ENCODE measurements at places on chromosomes 16 and 17.

GRCh38 chr17:7922845-7923628 is 6.6 kb downstream of the KCNAB3 start:
- DNase-seq: no peak

GRCh38 chr16:82059983-82060421 is 24.9 kb downstream of the HSD17B2 start:
- DNase-seq: no peak

DNA sequence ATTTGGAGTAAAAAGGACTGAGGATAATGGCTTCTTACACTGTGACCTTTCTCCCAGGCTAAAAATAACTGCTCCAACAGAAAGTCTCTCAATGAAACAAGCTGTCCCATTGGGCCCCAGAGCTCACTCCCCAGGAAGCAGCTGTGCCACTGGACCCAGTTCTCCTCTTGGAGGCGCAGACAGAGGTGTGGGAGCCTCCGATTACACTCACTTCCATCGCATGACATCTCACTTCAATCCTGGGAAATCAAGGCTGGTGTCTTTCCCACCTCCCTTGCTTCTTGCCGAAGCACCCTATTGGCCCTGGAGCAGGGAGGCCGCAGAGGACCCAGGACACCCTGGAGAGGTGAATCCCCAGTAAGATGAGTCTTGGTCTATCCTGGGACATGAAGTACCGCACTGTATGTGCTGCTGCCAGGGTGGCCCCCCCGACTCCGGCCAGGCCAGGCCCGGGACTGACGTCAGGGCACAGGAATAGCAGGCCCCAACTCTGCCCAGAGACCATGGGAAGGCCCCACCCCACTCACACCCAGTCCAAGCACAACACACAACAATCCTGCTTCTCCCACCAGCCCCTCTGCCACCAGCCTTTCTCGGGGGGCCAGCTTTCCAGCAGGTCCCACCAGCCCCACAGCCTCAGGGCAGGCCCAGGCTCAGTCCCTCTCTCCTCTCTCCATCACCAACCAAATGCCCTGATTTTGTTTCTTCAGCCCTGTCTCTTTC is 29.5 kb downstream of the SRL start:
- no peak for DNase-seq

DNA sequence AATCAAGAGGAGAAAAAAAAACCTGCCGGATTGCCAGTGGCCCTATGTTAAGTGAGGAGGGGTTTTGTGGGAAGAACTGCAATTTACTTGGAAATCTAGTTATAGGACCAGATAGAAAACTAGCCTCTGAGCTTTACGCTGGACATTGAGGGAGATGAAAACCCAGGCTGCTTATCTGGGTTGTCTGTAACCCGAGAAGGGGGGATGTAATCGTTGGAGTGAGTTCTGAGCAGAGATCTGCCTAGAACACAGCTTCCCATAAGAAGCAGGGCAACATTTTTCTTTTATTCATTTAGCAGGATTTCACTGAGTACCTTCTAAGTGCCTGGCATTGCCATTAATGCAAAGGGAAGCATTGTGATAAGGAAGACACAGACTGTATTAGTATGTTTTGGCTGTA is 70.6 kb downstream of the KATNIP start:
- no peak for DNase-seq

DNA sequence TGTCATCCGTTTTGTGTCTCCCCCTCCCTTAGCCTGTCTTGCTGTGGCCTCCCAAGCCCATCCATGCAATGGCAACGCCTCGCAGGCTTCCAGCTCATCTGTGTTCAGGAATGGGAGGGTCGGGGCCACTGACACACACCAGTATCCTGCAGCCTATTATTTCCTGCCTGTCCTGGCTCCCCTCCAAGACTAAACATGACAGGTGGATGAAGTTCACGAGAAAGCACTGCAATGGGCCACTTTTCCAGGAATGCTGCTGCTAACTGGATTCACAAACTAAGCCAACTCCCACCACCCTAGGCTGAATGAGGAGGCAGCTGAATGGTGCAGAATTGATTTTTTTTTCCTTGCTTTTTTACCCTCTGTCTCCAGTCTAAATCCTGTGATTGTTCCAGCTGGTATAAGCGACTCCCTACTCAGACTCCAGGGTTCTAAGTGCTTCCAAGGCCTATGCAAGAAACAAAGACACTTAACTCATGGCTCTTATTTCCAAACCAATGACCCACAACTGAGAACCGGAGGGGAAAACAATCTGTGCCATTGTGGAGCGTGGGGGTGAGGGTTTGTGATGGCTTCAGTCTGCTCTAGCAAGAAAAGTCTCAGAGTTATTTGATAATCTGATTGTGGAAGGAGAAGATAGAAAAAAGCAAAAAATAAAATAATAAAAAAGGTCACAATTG is 23.3 kb downstream of the TMEM100 start:
- no peak for DNase-seq

- no peak for DNase-seq
Measured at GRCh38 chr16:999677-1000076, 18.1 kb downstream of the SOX8 start.

DNA sequence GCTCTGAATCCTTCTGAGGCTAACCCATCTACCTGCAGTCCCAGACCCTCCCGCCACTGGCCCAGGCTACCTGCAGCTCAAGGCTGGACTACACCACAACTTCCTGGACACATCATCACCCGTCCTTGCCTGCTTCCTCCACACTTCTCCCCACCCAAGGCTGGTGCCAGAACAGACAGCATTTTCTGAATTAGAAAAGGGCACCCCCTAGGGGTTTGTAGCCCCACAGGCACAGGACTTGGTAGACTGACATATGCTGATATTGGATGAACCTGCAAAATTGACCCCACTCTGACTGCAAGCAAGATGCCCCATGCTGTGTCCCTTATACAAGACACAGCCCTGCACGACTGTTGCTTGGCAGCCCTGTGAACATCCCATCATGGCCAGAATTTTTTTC is 271.5 kb upstream of the C16orf82 start:
- DNase-seq: no peak

DNA sequence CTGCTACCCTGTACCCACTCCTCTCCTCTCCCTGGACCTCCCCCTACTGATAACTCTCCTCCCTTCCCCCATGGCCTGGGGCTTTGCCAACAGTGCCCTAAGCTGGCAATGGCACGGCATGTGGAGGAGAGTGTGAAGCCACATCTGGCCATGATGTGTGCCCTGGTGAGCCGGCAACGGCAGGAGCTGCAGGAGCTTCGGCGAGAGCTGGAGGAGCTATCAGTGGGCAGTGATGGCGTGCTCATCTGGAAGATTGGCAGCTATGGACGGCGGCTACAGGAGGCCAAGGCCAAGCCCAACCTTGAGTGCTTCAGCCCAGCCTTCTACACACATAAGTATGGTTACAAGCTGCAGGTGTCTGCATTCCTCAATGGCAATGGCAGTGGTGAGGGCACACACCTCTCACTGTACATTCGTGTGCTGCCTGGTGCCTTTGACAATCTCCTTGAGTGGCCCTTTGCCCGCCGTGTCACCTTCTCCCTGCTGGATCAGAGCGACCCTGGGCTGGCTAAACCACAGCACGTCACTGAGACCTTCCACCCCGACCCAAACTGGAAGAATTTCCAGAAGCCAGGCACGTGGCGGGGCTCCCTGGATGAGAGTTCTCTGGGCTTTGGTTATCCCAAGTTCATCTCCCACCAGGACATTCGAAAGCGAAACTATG is 5.2 kb downstream of the TRAF4 start:
- DNase-seq: no peak

GRCh38 chr16:89643769-89644300 is 13.7 kb downstream of the CHMP1A start:
- no peak for DNase-seq

DNA sequence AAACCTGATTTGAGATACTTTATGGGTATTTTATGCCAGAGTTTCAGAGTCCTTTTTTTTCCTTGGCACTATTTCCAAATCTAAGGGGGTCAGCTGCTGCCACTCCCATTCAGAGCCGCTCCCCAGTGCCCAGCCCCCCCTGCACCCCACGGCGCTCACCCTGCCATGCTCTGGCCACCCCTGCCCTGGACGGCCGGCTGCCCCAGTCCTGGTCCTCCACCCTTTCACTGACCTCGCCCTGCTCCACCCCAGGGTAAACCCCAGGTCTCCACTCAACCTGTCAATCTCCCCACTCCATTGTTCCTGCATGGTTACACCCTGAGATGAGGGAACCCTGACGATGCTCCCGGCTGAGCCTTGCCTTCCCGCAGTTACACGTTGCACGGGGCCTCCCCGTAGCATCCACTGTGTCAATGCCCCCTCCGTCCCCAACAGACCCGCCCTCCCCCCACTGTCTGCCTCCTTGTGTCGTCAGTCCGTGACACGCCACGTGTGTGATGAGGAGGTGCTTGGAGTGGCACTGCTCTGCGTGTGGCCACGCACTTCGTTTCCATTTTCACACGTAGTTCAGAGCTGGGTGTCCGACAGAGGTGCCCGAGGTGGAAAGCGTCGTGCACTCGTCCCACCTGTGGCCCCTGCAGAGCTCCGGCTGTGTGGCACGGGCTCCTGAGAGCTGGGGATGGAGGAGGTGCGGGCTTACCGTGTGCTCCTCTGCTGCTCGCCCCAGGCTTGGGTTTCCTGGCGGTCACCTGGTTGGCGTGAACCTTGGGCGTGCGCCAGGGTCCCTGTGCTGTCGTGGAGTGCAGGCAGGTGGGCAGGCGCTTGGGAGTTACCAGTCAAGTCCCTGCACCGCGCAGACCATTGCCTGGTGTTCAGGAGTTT is 116.5 kb downstream of the BANP start:
- no peak for DNase-seq

GRCh38 chr16:53378138-53378537 is 56.1 kb upstream of the RBL2 start:
- no peak for DNase-seq

GRCh38 chr17:50763716-50764475 is 3.4 kb downstream of the ANKRD40CL start:
- no peak for DNase-seq

DNA sequence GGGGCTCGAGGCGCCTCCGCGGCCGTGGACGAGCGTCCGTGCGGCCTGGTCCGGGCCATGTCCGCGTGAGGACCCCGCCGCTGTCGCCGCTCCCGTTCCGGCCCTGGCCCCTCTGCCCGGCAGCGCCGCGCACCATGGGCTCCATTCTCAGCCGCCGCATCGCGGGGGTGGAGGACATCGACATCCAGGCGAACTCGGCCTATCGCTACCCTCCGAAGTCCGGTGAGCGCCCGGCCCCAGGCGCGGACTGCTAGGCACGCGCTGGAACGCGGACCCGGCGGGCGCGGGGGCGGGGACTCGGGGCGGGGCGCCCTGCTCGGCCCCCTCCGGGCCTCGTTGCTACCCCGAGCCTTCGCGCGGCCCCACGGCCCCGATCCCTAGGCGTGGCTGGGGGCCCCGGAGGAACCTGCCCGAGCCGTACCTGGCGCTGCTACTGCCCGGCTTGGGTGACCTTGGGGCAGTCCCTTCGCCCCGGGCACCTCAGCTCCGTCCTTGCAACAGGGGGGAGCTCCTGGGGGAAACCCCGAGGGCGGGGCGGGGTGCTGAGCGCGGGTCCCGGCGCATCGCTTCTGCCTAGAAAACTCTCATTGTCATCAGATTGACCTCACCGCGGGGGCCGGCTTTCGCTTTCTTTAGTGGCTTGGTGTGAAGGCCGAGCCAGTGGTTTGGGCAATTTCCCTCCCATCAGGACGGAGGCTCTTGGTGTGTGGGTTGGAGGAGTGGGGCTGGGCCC is 367 bp downstream of the MGRN1 start:
- DNase-seq: peak; percentile 55

- DNase-seq: no peak
Measured at GRCh38 chr17:5661491-5662125, 77.3 kb upstream of the NLRP1 start.

DNA sequence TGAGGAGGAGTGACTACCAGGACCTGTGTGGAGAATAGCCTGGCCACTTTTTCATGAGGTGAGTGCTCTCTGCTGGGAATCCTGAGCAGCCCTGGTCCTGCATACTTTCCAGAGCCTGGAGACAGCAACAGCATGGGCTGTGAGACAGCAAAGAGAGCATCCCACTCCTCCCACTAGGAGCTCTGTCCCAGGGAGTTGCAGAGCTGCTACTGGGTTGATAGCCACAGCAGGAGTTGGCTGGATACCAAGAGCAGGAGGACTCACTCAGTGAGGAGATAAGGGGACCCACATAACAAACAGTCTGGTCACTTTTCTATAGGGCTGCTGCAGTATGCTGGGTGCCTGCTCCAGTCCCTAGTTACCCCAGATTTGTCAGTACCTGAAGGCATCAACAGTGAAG is 439.3 kb upstream of the CDH8 start:
- no peak for DNase-seq

GRCh38 chr17:79812353-79813258 is 15.7 kb upstream of the CBX8 start:
- DNase-seq: no peak

DNA sequence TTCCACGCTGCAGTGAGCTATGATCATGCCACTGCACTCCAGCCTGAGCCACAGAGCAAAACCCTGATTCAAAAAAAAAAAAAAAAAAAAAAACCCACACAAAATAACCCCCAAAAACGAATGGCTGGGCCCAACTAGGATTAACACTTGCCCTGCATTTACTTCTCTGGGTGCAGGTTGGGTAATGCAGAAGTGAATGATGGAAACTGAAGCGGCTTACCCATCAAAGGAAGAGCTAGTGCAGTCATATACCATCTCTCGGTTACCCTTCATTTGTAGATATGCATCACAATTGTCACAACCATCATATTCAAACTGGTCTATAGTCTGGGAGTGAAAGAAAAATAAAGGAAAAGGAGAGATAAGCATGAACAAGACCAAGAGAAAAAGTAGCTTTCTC is 819 bp downstream of the SUPT4H1 start:
- no peak for DNase-seq

- DNase-seq: no peak
Measured at GRCh38 chr16:82865412-82865811, 238.6 kb downstream of the CDH13 start.

DNA sequence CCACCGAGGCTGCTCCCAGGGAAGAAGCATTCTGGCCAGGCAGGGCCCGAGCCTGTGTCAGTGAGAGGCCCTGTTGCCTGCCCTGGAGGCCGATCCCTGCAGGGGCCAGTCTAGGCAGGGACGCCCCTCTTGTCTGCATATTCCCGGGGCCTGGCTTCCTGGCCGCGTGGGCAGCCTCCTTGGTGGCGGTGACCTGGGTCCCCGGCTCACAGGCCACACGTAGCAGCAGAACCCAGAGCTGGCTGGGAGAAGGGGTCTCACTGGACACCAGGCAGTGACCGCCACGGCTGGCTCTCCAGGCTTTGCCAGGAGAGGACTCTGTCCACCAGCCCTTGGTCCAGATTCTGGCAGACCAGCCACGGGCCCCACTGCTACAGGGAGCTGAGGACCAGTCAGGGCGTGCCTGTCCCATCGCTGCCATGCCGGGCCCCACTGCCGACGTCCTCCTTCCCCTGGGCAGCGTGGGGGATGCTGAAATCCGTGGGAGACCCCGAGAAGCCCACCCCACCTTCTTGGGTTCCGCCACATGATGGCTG is 3.7 kb upstream of the CACNA1H start:
- DNase-seq: no peak

All from HL-60 (cell line).